ENCODE measurements at places on chromosomes 2 and 18.

- no peak for DNase-seq
Measured at GRCh38 chr2:31324016-31324633, 90.2 kb downstream of the EHD3 start.

GRCh38 chr2:883260-883802, 67.3 kb upstream of the SNTG2 start:
- no peak for DNase-seq

- DNase-seq: no peak
Measured at GRCh38 chr2:43402452-43402937, 176.1 kb upstream of the ZFP36L2 start.

DNA sequence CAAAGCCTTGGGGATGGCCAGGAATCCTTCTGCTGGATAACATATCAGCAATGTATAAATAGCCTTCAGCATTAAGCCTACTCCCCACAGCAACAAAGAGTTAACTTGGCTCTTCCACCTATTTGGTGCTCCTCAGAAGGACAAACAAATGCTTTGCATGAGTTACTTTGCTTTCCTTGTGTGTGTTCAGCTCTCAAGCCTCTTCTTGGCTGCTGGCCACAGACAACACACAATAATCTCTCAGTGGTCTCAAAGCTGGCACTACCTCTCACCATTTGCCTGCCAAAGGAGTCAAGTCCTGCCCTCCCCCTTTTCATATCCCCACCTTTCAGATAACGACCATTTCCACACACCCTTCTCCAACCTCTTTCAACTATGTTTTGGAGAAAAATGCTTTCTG, 17.5 kb downstream of the FTCDNL1 start:
- no peak for DNase-seq

- peak; percentile 64 for DNase-seq
Measured at GRCh38 chr2:218805627-218806026, 23.7 kb downstream of the CYP27A1 start.

DNA sequence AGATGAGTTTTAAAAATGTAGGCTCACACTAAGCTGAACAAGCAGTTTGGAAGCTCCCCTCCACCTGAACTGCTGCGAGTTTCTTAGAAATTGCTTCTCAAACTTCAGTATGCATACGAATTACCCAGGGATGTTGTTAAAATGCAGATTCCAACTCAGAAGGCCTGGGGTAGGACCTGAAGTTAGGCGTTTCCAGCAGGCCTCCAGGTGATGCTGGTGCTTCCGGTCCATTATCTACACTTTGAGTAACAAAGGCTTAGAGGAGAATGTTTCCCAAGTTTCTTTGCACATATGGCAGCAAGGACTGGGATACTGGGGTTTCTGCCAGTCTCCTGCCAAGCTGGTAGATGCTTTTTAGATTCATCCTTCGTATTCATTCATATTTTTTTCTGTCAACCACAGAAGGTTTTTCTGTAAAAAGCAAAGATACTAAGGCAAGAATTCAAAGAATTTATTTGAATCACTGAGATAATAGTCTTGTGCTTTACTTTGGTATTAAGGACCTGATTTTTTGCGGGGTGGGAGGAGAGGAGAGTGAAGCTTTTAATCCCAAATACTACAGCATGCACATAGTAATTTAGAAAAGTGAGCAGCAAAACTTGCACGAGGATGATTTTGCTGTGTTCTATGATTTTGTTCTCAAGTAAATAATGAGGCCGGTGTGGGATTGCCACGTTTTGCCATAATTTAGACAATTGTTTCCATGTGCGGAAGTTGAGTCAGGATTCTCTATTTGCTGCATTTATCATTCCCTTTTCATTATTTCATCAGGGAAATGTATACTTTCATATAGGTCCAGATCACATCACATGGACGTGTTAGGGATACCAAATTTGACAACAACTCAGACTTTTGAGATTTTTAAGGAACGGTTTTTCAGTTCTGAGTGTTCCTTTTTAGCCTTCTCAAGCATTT, 137.6 kb upstream of the SPATS2L start:
- no peak for DNase-seq

GRCh38 chr2:42944779-42945415, 152.5 kb upstream of the HAAO start:
- DNase-seq: no peak

- DNase-seq: no peak
Measured at GRCh38 chr2:55743583-55743982, 49.9 kb upstream of the PNPT1 start.

Data from NCI-H2171 treated with DMSO at 0.1 percent for 48 hours (cell line).